ENCODE measurements at places on chromosomes 1 and 21.

GRCh38 chr1:59225594-59226316 lies 71.1 kb upstream of the FGGY start:
- no peak for DNase-seq

DNA sequence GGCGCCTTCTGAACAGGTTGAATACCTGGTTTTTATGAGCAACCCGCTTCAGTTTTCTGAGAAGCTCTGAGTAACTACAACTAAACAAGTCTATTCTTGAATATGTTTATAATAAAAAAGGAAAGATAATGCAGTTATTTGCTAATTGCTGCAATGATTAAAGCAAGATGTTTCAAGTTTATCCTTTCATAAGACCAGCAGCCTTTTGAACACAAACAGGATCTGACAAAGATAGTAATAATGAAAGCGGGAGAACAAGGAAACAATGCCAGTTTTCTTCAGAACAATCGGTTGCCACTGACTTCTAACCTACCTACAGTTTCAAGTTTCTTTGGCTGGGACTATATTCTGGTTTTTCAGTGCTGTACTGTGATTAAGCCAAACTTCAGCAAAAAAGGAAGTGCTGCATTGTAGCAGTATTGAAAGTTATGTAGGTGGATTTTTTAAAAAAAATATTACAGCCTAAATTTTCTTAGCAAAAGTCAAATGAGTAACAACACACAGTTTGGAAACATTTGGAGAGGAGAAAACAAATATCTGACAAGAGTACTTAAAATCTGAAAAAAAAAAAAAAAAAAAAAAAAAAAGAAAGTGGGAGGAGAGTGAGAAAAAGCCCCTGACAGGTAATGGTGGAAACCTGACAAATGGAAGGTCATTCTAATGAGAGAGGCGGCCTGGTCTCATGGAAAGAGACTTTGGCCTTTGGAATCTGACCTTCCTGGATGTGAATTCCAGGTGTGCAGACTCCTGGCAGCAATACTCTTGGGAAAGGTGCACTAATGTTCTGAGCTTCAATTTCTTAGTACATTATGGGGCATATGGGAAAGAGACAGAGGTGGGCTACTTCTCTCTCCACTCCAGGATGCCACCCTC lies 11.4 kb downstream of the KCNJ15 start:
- DNase-seq = no peak

DNA sequence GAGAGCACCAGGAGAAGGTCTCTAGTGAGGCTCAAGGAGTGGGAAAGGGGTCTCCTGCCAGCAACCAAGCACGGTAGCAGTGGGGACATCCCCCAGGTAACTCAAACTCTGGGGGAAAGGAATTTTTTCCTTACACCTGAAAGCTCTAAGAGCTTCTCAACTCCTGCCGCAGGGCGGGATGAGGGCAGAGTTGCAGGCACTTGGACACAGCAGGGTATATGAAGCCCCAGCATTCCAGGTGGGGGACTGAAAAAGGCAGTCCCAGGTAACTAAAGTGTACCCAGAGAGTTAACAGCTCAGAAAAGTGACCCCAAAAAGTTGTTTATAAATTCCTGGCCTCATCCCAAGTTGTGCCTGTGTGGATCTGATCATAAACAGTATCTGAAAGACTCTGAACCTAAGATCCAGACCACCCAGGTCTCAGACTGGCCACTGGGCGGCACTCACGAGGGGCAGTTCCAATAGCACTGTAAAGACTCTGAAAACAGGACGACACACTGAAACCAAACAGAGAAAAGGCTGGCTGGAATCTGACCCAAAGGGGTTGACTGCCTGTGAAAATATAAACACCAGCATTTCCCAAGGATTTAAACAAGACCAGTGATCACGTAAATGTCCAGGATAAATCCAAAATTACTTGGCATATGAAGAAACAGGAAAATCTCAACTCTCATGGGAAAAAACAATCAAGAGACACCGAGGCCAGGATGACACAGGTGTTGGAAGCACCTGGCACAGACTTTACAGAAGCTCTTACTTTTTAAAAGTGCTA lies 47.5 kb downstream of the HSF2BP start:
- DNase-seq = peak; percentile 21

GRCh38 chr1:207362962-207363860 lies 41.7 kb downstream of the CD55 start:
- peak; percentile 23 for DNase-seq

- no peak for DNase-seq
These were observed 115.2 kb upstream of the MAGI3 start for GRCh38 chr1:113275083-113275482.

- DNase-seq = no peak
These were observed 8.5 kb upstream of the TTC22 start for GRCh38 chr1:54809496-54810074.

GRCh38 chr1:55051621-55052020 lies 12.3 kb downstream of the PCSK9 start:
- DNase-seq = no peak

DNA sequence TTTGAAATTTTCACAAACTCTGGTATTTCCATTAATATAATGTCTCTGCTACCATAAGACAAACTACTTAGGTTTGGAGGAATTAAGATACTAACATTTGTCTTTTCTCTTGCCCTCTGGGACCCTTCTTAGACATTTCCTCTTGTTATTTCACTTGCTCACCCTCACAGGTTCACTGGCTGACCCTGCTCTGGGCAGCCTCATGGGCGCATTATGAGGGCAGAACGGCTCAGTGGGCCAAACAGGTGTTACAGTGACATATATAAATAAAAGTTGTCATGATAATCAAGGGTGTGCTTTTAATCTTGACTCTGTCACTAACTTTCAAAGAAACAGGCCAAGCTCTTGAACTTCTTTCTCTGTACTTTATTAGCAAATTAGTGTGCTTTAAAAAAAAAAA lies 46.5 kb downstream of the ZNHIT6 start:
- DNase-seq = no peak

- no peak for DNase-seq
These were observed 3.3 kb downstream of the SSBP3 start for GRCh38 chr1:54402896-54403295.

DNA sequence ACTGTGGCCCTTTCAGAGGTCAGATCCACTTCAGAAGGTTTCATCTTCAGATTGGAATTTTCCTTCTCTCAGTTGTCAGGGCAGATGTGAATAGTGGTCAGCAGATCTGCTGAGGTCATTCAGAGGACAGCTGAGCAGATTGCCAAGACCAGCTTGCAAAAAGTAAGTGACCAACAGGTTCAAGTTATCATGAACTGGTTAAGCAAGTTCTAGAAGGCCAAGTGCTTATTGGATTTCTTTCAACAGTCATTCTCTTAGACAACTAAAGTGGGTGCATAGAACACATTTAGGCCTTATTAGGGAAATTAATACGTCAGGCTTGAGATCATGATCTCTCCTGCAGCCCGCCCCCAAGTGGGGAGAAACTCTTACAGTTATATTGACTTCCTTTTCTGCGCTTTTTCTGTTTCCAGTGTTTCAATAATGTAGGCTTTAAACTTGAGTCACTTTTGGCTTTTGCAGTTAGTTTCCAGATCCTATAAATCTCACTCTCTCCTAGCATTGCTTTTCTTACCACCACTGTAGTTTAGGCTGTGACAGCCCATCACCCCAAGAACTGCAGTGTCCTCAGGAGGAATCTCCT lies 96.4 kb downstream of the C1orf21 start:
- DNase-seq = no peak

GRCh38 chr1:205066141-205066818 lies 18.0 kb downstream of the TMEM81 start:
- no peak for DNase-seq

DNA sequence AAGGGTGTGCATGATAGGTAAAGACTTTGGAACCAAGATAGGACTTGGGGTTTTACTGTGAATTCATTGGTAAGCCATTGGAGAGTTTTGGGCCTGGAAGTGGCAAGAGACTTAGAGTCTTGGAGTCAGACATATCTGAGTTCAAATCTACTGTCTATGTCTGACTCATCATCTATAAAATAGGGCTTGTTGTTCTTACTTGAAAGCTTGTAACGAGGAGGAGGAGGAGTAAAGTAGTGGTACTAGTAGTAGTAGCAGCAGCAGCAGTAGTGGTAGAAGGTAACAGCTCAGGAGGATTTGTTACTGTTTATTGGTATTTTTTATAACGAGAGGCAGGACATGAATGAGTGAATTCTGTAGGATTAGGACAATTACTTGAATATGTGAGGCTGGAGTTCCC lies 62.7 kb downstream of the CACHD1 start:
- DNase-seq = no peak

DNA sequence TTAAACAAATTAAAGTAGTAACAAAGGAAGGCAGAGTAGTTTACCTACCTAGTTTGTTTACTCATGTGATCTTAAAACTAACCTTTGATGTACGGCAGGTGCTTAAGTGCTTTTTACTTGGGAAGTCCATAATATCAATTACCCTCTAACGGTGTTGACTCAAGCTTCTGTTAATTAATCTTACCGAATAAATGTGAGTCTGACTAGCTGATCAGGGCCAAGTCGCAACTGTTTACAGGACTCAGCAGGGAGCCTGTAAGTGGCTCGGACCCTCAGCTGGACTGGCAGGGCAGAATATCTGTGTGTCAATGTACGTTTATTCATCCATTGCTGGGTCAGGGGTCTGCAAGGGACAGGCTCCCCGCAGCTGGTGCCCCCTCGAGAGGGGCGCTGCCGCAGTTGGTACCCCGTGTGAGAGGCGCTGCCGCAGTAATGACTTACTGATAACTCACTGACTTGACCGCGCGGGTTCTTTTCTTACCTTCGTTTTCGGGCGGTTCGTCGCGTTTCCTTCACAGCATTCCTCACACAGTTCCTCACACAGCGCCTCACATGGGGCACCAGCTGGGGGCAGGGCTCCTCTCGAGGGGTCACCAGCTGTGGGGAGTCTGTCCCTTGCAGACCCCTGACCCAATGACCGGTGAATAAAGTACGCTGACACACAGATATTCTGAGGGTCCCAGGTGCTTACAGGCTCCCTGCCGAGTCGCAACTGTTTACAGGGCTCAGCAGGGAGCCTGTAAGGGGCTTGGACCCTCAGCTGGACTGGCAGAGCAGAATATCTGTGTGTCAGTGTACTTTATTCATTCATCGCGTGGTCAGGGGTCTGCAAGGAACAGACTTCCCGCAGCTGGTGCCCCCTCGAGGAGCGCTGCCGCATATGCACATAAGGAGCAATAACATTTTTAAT lies 3.0 kb downstream of the FMO1 start:
- DNase-seq = no peak

- DNase-seq = no peak
These were observed 34.3 kb upstream of the SLC35A3 start for GRCh38 chr1:99935534-99935933.

- DNase-seq = no peak
These were observed 138.3 kb upstream of the ZBTB40 start for GRCh38 chr1:22313321-22313720.

GRCh38 chr1:44777969-44778635 lies 2.8 kb downstream of the RPS8 start:
- DNase-seq = no peak

DNA sequence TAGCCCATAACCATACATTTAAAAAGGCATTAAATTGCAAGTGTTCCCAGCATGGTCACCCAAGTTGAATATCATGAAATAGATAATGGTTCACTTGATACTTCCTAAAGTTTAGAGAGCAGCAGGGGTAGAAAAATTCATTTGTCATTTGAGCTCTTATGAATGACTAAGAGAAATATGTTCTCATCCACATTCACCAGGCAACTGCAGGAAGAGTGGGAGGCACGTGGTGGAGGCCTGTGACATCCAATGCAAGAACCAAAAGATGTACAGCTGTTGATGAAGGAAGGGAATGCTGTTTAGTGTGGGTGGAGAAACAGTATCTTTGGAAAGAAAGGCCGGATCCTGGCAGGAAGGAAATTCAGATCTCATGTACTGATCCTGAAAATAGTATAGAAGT lies 473.1 kb downstream of the ADGRL2 start:
- DNase-seq = no peak

GRCh38 chr1:91759076-91759475 lies 126.9 kb downstream of the TGFBR3 start:
- DNase-seq = no peak

DNA sequence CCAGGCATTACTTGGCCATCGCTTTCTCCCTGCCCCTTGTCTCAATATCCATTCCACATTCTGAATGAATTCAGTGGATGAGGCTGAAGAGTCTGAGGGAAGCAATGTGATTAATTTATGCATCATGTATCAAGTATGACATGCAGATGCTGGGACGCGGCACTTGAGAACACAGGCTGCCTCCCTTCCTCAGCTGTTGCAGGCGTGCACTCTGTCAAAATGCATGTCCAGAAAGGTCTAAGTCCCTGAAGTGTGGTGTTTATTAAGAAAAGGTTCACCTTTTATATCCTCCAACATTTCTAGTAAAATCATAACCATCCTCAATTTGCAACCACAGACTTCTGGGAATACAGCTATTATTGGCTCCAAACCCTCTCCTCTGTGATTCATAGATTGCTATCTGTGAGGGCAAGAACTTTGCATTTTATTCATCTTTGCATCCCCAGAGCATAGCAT lies 22.6 kb upstream of the RAB3GAP2 start:
- DNase-seq = no peak
